ENCODE measurements at places on chromosomes 5 and 9.

- DNase-seq = no peak
Observed at GRCh38 chr5:171437286-171437821, 17.9 kb downstream of the FGF18 start.

GRCh38 chr5:146112476-146112875 lies 7.1 kb upstream of the PLAC8L1 start:
- DNase-seq = no peak

GRCh38 chr5:159695741-159696294 lies 220.5 kb upstream of the ADRA1B start:
- DNase-seq = no peak

GRCh38 chr9:91150998-91151717 lies 210.6 kb downstream of the AUH start:
- no peak for DNase-seq

GRCh38 chr5:175674731-175675346 lies 17.0 kb downstream of the HRH2 start:
- no peak for DNase-seq

- no peak for DNase-seq
Observed at GRCh38 chr9:107172979-107173347, 110.1 kb upstream of the RAD23B start.

DNA sequence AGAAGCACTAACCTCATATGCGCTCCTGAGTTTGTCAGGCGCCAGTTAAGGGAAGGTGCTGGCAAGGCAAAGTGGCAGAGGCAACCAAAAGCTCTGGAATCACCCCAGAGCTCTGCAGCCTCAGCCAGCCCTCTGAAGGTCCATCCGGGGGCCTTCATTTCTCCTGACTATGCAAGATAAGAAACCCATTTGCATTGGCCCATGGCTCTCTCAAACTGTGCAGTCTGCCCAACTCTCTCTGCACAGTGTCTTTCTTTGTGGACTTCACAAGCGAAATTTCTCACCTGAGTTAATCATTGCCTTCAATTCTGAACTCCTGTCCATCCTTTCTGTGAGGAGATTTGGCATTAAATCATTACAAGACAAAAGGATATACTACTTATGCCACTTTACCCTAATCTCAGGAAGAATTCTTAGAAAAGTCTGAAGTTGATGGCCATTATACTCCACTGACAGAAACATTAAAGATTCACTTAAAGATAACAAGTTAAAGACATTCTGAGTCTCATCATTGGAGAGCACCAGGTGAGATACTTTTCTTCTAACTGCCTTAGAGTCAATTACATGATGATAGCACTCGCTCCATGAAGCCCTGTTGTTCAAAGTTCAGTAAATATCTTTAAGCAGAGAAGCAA lies 235.6 kb downstream of the SPOCK1 start:
- no peak for DNase-seq

DNA sequence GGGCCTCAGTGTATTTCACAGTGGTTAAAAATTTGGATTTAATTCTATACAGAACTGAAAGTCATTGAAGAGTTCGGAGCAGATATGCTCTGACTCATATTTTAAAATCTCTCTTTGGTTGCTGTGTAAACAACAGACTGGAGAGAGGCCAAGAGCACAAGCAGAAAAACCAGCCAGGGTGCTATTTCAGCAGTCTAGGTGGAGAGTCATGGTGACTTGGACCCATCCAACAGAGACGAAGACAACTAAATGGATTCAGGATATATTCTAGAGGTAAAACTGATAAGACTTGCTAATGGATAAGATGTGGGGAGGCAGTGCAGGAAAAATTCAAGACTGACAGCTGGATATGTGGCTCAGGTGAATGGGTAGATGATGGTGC lies 168.9 kb downstream of the MAPKAP1 start:
- DNase-seq = no peak

DNA sequence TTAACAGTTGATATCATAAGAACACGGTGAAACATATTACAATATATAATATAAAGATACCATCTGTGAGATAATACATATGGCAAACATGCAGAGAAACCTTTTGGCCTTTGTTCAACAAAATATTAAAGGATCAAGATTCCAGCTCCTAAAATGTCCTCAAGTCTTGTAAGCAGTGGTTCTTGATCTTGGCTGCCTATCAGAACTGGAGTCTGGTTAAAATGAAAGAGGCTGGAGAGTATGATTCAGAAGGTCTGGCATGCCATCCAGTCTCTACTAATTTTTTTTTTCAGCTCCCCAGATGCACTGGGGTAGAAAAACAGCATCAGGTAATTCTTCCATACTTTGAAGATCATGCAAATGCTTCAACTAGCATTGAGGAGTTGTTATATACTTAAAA lies 83.2 kb downstream of the TNC start:
- DNase-seq = no peak
